ENCODE measurements at places on chromosomes 5 and 9.

- DNase-seq = no peak
Observed at GRCh38 chr9:109974143-109974917, 194.3 kb downstream of the PALM2AKAP2 start.

- DNase-seq = no peak
Observed at GRCh38 chr5:119328753-119329602, 26.8 kb upstream of the TNFAIP8 start.

DNA sequence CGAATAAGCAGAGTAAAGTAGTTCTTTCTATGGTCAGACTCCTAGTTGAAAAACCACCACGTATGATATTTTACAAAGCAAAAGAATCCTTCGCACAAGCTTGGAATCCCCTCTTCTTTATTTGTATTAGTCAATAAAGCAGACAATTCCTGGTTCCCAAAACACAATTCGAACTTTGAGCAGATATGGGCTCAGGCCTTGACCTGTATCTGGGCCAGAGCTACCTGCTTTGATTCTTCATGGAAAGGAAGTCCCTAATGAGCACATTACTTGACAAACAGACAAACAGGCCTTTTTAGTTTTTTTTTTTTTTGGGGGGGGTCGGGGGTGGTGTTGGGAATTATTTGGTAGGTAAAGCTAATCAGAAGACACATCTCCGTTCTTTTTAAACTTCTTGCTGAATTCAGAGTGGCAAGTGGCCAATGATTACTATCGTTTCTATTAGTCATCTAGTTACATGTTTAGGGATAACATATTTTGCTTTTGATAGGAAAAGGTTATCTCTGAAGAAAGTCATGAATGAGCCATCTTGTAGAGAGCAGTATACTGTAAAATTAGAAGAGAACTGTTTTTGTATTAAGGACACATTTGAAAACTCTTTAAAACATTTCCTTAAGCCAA lies 116.6 kb upstream of the HMHB1 start:
- no peak for DNase-seq

- no peak for DNase-seq
Observed at GRCh38 chr5:128038643-128039042, 44.9 kb upstream of the SLC12A2 start.

- no peak for DNase-seq
Observed at GRCh38 chr5:72457491-72457890, 49.7 kb downstream of the ZNF366 start.

DNA sequence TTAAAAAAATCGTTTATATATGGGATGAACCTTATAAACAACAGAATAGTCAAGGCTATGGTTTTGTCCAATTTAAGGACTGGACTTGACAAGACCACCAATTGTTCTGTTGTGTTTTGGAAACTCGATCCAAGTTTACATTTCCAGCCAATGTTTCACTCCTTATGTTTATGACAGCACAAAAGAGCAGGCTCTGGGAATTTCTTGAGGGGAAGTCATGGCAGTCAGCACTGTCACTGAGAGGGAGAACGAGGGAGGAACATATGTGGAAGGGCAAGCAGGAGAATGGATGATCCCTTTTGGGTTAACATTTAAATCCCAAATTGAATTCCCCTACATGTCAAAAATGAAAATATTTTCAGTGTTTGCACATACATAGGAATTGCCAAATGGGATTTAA lies 292.5 kb downstream of the MARCHF11 start:
- DNase-seq = no peak

GRCh38 chr9:27532046-27532445 lies 2.4 kb upstream of the MOB3B start:
- no peak for DNase-seq

GRCh38 chr9:128899566-128900322 lies 17.8 kb downstream of the LRRC8A start:
- no peak for DNase-seq

- no peak for DNase-seq
Observed at GRCh38 chr5:1727571-1727970, 72.1 kb downstream of the MRPL36 start.

GRCh38 chr5:137078171-137078665 lies 420.9 kb downstream of the SPOCK1 start:
- no peak for DNase-seq

GRCh38 chr9:131640438-131641137 lies 95.3 kb downstream of the PRRT1B start:
- DNase-seq = no peak

GRCh38 chr9:35956651-35957050 lies 1.3 kb downstream of the OR2S2 start:
- no peak for DNase-seq

DNA sequence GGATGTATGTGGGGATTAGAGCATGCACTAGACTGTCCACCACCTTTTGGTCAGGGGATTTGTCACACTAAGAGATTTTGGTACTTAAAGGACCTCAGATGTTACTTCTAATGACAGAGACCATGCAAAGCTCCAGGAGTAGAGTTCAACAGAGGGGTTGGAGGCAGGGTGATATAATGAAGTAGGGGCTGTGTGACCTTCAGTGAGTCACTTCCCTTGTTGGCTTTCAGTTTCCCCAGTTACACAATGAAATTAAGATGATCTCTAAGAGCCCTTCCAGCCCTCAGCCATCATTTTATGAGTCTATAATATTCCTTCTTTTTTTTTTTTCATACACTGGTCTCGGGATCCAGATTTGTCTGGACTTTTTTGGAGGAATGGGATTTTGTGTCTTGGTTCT lies 26.8 kb downstream of the GLRA1 start:
- DNase-seq = no peak

Data from NCI-H1436 treated with DMSO at 0.1 percent for 48 hours (cell line).